ENCODE measurements at places on chromosomes 1 and 21.

DNA sequence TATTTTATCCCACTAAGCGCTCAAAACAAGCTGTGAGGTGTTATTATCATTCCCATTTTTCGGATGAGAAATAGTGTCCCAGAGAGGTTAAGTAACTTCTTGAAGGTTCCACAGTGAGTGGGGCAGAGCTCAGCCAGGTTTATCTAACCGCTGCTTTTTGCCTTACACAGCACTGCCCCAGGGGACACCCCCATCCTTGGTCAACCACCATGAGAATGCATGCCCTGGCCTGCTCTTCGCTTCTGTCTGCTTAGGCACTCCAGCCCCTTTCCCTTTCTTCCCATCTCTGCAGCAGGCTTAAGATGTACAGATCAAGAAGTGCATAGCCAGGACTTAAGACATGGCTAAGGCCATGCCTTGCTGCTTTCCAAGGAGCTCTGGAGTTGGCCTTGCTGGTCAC, 159.0 kb upstream of the CD34 start:
- DNase-seq: no peak

- DNase-seq: no peak
Observed at GRCh38 chr1:99497690-99498089, 148.2 kb upstream of the PALMD start.

DNA sequence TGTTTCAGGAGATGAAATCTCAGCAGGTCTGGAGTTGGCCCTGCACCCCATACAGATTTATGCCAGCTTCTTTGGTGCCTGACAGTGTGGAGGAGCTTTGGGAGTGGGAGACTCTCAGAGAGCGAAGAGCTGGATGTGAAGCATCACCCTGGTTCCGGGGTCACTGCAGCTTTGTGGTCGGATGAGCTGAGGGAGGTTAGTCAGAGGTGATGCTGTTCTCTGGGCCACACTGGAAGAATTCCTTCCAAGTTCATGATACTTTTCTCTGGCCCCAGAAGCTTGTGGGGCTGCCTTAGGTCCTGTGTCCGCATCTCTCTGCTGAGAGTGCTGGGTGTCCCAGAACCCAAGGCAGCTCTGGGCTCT, 467.8 kb downstream of the CAMTA1 start:
- no peak for DNase-seq

DNA sequence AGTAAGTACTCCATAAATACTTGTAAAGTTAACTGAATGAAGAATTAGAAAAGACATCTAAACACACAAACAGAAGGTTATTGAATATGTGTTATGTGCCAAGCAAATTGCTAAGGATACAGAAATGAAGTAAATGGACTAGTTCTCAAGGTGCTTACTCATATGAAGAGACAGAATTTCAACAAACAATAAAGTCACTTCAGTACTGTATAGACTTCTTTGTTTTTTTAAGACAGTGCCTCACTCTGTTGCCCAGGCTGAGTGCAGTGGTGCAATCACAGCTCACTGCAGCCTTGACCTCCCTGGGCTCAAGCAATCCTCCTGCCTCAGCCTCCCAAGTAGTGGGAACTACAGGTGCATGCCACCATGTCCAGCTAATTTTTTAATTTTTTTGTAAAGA, 57.3 kb downstream of the SERBP1 start:
- DNase-seq: no peak

DNA sequence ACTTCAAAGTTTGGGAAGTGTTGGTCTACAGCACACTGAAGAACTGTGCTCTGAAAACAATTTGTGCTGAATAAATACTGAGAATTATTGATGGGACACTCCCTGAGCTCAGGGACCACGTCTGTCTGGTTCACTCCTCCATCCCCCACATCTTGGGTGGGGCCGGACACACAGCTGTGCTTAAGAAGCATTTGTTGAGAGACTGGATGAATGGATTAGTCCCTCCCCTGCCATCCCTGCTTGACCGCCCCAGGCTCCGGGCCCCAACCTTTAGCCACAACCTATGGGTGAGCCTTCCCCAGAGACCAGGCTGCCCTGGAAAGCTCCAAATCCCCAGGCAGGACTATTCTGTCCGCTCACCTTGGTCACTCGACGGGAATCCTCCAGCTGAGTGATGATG, 7.5 kb downstream of the TRIM63 start:
- no peak for DNase-seq

GRCh38 chr1:244083383-244083943, 32.4 kb downstream of the ZBTB18 start:
- DNase-seq: no peak

DNA sequence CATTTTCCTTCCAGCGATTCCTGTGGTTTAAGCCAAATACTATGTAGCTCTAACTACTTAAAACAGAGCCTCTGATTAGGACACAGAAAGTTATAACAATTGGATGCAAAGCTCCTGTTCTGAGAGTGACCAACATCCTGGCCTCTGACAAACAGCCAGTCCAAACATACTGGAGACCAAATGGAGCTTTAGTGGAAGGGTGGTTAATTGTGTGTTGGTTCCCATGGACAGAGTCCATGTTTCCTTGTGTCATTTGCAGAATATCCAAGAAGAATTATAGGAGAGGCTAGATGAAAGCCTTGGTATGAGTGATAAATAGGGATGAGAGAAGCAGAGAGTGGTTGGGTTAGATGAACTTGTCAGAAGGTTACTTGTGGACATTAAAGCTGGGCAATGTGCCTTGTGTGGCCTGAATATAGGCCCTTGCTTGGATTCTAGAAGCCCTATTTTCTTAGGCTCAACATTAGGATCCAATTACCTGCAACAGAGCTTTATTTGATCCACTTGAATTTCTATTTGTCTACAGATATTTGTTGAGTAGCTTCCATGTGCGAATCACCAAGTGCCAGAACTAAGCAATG, 180.5 kb upstream of the GORAB start:
- DNase-seq: no peak

DNA sequence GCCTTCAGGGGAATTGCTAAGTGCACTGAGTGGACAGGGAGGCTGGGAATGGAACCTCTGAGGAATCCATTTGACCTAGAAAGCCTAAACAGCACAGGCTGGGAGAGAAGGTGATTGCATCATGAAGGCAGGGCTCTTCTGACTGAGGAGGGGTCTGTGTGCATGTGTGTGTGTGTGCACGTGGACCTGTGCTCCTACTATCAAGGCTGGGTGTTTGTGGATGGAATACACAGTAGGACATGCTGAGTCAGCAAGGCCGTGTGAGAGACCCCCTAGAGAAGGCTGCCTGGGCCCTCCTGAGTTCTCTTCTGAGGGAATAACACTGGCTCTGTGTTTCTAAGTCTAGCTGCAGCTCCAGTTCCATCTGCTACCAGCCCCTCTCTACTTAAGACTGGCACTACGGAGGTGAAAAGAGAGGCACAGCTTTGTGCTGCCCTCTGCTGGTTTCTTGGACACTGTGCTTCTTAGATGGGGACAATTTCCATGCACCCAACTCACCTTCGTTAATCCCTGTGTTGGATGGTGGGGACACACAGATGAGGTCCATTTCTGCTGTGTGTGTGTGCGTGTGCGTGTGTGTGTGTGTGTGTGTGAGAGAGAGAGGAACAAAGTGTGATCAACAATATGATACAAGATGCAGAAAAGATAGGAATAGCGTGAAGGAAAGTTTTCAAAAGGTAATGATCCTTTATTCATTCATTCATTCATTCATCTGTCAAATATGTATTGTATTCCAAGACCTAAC, 6.2 kb upstream of the EFCAB14 start:
- DNase-seq: peak; percentile 73

DNA sequence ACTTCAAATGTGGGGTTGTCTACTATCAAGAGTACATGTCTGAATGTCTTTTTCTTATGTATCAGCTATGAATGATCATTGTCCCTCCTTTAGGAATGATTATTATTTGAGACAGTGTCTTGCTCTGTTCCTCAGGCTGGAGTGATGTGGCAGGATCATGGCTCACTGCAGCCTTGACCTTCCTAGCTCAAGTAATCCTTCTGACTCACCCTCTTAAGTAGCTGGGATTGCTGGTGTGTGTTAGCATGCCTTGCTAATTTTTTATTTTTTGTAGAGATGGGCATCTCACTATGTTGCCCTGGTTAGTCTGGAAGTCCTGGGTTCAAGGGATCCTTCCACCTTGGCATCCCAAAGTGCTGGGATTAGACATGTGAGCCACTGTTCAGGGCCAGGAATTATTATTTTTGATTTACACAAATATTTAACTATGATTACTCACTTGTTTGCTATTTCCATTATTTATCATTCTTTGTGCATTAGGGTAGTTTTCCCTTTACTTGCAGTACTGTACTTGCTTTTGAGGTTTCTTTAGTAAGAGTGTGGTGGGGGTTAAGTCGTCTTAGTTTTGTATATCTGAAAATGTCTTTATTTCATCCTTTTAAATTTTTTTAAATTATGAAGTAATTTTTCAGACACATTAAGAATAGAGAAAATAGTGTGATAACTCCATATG, 12.8 kb downstream of the S100A7 start:
- DNase-seq: no peak

GRCh38 chr1:51776408-51776807, 102.1 kb downstream of the NRDC start:
- DNase-seq: no peak

DNA sequence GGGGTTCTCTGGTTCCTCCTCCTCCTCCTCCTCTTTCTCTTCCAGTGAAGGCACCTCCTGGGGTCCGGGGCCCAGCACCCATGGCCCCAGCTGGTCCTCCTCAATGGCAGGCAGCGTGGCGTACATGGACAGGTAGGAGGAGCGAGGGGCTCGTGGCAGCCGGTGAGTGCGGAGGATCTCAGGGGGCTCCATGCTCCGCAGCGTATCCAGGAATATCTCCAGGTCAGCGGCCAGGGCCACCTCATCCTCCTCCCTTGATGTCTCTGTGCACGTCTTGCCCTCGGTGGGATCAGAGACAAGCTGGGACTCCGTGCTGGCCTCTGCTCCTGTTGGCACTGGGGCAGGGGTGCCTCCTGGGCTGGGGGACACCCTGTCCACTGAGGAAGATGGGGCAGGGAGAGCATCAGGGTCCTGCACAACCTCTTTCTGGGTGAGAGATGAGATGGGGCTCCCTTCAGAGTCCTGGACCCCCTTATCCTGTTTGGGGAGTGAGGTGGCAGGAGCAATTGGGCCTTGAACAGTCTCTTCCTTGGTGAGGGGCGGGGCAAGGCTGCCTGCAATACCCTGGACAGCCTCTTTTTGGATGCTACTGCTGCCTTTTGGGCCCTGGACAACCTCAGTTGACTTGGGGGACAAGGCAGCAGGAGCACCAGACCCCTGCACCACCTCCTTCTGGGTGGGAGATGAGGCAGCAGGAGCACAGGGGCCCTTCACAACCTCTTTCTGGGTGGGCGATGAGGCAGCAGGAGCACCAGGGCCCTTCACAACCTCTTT, 9.6 kb downstream of the CRYBG2 start:
- no peak for DNase-seq

- DNase-seq: no peak
Observed at GRCh38 chr1:214707306-214708087, 104.5 kb downstream of the CENPF start.

GRCh38 chr1:12643079-12643478, 806 bp upstream of the AADACL4 start:
- no peak for DNase-seq

DNA sequence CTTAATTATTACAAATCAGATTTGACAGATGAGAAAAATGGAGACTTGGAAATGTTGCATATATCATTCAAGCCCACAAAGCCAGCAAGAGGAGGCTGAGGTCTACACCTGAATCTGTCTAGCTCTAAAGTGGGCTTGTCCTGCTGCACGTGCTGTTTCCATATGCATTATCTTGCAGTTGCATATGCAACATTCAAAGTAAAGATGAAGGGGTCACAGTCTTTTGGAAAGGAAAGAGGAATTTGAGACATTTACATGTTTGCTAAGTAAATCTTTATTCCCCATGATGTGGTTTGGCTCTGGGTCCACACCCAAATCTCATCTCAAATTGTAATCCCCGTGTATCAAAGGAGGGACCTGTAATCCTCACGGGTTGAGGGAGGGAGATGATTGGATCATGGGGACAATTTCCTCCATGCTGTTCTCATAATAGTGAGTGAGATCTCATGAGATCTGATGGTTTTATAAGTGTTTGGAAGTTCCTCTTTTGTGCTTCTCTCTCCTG, 98.3 kb downstream of the BACH1 start:
- no peak for DNase-seq

GRCh38 chr1:228264090-228264829, 56.4 kb downstream of the OBSCN start:
- no peak for DNase-seq

- DNase-seq: no peak
Observed at GRCh38 chr1:59908682-59909081, 17.9 kb downstream of the CYP2J2 start.

- no peak for DNase-seq
Observed at GRCh38 chr1:163178628-163179027, 24.1 kb downstream of the RGS5 start.

GRCh38 chr1:64980745-64981600, 14.6 kb upstream of the JAK1 start:
- DNase-seq: no peak

DNA sequence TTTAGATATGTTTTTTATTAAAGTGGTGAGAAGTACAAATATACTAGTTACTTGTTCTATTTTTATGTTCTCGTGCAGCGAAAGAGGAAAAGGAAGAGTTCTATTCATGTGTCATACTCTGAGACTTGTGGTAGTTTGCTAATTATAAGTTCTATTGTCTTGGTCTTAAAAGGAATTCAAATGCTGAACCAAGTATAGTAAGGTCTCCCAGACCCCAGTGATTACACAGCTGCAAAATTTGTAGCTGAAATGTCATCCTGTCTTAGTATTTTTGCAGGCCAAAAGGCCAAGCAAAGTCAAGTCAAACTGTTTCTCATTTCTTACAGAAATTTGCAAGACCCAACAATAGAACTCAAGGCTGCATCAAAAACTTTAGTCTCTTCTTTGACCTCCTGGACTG, 268.7 kb downstream of the CHRM3 start:
- DNase-seq: no peak

- DNase-seq: peak; percentile 31
Observed at GRCh38 chr1:26733982-26734381, 38.2 kb downstream of the ARID1A start.
